ENCODE measurements at places on chromosomes 12 and 14. TPM values are rescaled to one million over a fixed set of nuclear protein-coding genes. Genes with fewer than 3 reads are reported as not detected.

Gene DNAH10
- total RNA-seq: 0.41 TPM

Gene ALX1
- not detected for total RNA-seq

Gene KRT8
- total RNA-seq: 0.25 TPM

Gene HOXC12
- total RNA-seq: not detected

Gene RFX4
- not detected for total RNA-seq

Gene CD4
- 368 TPM for total RNA-seq

Gene LTBP2
- 0.23 TPM for total RNA-seq

Gene GLS2
- total RNA-seq: 1.5 TPM

Gene RAB5B
- total RNA-seq: 51.0 TPM

Gene CPNE6
- not detected for total RNA-seq

Gene VDR
- 312 TPM for total RNA-seq

Gene POTEM
- not detected for total RNA-seq

Gene SYNDIG1L
- not detected for total RNA-seq

Gene ASPG
- total RNA-seq: not detected

Gene GDF3
- not detected for total RNA-seq

Gene CLECL1
- total RNA-seq: 16.8 TPM

Gene FOXG1
- not detected for total RNA-seq

Gene ABCC9
- 0.07 TPM for total RNA-seq

Gene CCDC88C
- 95.3 TPM for total RNA-seq

Gene GUCY2C
- total RNA-seq: not detected

Gene ESR2
- total RNA-seq: not detected

Gene OAS3
- total RNA-seq: 29.6 TPM

Gene NAA30
- 17.8 TPM for total RNA-seq

Gene FAM216A
- total RNA-seq: 44.7 TPM

Gene SLC16A7
- 29.1 TPM for total RNA-seq

Gene MIPOL1
- total RNA-seq: not detected

Gene RHEBL1
- 16.0 TPM for total RNA-seq

Gene PRKCH
- total RNA-seq: 102 TPM

Gene RNF212B
- total RNA-seq: not detected

Gene SAMD15
- total RNA-seq: 0.41 TPM

Gene CLEC4D
- not detected for total RNA-seq

Gene LRRC9
- total RNA-seq: not detected

Gene LMNTD1
- not detected for total RNA-seq

Gene SART3
- 85.8 TPM for total RNA-seq

Gene MIP
- total RNA-seq: not detected
